ENCODE measurements at places on chromosomes 12 and 14.

GRCh38 chr12:78891646-78892353 is 27.2 kb downstream of the SYT1 start:
- DNase-seq: no peak

GRCh38 chr12:66693901-66694513 is 15.1 kb upstream of the GRIP1 start:
- DNase-seq: no peak

GRCh38 chr12:54060975-54061778 is 7.5 kb downstream of the HOXC4 start:
- DNase-seq: no peak

- no peak for DNase-seq
Observed at GRCh38 chr14:96905825-96906224, 108.6 kb downstream of the VRK1 start.

DNA sequence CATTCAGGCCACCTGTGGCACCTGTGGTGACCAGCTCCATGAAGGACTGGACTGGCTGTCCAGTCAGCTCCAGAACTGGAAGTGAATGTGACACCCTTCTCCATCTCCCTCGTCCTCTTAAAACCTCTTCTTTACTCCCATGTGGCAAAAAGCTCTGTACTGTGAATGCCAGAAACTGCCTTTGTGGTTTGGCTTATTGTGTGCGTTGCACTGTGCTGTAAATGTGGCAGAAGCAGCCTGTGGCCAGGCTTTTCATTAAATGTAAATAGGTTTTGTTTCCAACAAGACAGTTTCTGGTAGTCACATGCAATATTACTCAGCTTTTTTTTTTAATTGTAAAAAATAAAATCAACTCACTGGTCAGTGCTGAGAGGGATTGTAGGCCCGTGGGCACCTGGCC is 453.7 kb downstream of the ATP23 start:
- DNase-seq: no peak

GRCh38 chr12:116639765-116640164 is 80.6 kb downstream of the MAP1LC3B2 start:
- DNase-seq: no peak

DNA sequence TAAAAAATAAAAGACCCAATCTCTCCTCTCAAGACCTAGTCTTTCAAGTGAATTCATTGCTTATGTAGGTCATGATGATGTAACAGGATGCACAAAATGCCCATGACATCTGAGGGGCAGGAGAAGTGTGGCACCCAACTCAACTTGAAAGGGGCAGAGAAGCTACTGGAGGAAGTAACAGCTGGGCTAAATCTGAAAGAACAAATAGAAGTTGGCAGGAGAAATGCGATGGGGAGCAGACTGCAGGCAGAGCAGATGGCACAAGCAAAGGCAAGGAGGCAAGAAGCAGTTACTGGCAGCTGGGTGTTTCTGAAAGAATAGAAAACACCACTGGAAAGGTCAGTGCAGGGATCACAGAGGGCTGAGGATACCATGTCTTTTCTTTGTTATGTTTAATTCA is 14.6 kb downstream of the SLC38A4 start:
- no peak for DNase-seq

DNA sequence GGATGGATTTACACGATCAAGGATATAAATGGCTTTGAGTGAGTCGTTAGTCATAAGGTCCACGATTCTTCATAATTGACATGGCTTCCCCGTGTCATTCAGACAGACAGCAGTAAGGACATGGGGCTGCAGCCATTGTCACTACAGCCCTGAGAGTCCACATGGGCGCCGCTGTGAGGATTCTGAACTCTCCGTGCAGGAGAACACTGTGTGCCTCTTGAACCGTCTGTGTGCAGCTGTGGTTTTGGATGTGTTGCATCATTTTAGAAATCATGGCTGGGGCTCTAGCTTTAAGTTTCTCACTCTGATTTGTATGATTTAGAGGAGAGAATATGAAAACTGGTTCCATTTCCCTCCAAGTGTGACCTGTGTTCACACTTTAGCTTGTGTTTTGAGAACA is 47.2 kb downstream of the NPAS3 start:
- DNase-seq: no peak

- DNase-seq: no peak
Observed at GRCh38 chr12:18981732-18982131, 147.8 kb upstream of the PLEKHA5 start.

GRCh38 chr12:91424506-91424905 is 241.9 kb upstream of the DCN start:
- DNase-seq: no peak

DNA sequence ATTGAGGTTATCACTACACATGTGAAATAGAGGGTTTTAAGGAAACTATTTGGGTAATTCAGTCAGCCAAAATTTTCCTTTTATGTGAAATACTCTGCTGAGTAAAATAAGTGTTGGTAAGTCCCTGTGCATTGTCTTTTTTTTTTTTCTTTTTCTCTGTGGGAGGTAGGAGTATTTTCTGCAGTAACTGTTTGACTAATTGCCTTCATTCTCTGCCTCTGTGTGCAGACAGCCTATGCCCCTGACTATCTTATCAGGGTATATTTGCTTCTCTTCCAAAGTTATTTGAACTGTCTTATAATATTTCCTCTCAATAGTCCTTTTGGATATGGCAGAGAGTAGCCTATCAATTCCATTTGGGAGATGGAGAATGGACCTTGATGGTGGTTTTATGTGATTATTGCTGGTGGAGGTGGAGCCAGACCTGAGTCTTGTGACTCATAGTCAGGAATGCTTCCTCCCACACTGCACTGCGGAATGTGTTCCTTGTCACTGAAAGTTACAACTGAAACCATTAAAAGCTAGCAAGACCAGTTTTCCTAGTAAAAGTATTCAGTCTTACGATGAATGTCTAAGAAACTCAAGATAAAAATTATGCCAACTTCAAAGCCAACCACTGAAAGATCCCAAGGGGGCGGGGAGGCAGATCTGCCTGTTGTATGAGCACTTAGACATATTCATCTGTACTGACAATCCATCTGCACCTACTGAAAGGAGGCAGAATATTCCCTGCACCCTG is 40.9 kb upstream of the STXBP6 start:
- DNase-seq: no peak

GRCh38 chr14:48023881-48024280 is 348.5 kb upstream of the MDGA2 start:
- no peak for DNase-seq

DNA sequence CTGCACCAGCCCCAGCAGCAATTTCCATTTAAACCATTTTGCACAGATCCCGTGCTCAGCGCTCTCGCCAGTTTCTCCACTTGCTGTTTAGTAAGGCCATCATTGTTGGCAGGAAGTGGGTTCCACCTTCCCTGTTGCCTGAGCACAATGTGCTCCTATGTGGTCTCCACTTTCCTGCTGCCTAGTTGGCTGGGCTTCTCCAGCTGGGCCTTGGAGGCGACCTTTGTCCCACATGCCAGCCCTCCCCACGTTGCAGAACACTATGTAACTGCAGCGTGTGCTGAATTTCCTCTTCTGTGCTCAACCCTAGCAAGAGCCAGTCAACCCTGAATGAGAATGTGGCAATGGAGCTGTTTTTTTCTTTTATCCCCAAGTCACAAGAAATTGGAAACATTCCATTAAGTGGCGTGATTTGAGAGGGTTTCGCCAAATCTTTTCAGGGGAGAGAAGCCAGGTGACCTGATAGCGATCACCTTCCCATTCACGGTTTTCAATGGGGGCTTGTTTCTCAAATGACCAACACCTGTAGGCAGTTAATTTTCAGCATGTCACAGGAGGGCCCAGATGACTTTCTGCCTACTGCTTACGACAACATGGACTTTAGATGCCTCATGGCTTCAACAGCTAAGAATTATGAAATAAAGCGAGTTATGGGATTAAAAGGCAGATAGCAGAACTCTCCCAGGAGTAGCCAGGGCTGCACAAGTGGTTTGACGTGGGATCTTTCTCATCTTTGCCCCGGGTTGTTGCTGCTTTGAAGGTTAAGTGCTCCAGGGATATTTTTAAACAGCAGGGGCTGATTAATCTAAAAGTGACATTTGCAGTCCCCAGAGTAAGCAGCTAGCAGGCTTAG is at the start of gene ACACB:
Gene ACACB (plus strand): TSS at position 830 of the 853 bp plus-strand sequence. CDS start 22,819 bp downstream, outside the sequence.
- no peak for DNase-seq

DNA sequence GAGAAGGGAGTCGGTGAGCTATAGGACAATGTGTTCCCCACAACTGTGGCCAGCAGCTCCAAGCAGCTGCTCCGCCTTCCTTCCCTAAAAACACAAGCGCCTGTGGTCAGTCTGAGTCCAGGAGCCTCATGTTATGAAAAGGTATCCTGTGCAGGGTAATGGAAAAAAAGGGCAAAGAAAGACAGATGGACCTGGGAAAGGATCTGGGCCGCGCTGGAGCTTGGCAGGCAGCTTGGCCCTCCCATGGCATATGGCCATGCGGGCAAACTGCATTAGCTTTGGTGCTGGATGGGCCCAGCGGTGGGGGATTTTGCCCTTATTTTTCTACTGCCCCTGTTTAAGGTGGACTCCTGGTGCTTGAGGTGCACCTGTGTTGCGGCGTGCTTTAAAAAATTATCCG is 23.7 kb upstream of the CHST11 start:
- DNase-seq: no peak

DNA sequence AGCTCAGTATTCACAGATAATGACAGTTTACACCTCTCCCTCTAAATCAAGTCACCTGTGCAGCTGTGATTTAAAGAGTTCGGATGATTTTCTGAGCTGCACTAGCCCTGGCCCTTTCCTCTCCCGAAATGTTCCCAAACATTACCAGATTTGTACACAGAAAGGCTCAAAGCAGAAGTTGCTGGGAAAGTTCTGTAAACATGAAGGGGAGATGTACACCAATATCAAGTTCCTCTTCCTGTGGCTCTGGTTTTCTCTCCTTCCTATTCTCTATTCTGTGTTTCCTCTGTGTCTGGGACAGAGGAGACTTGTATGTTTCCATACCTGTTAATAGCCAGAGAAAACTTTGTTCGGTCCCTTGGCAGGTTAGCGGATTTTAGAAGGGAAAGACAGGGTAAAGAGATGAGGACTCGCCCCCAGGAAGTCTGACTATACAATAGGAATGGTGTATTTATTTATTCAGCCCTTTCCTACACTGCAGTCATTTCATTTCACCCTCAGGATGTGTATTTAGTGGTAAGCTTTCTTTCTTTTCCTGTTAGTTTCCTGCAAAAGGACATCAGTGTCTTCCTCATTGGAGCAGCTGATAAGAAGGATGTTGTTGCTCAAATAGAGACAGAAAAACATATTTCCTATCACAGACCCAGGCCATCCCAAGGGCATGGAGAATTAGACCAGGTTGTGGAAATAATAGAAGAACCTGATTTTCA is 7.6 kb upstream of the NUMB start:
- DNase-seq: no peak

- no peak for DNase-seq
Observed at GRCh38 chr12:7731486-7731885, 15.7 kb downstream of the CLEC4C start.

DNA sequence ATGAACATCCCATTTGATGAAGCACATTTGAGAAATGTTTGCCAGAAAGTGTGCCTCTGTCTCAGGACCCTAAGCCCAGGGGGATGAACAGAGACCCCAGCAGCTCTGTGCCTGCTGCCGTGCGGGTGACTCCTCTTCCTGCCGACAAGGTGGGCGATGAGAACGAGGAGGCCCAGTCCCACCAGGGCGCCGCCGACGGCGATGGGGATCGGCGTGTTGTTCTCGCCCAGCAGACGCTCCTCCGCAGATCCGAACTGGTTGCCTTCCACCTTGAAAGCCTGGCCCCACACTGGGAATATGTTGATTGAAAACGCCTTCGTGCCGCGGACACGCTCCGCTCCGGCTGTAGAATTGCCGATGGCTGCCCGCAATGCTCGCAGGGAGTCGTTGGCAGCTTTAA is 44.1 kb downstream of the LRTM2 start:
- DNase-seq: no peak

GRCh38 chr12:124359671-124360581 is 65.0 kb downstream of the RFLNA start:
- no peak for DNase-seq

- DNase-seq: no peak
Observed at GRCh38 chr12:54211920-54212319, 23.1 kb upstream of the SMUG1 start.

DNA sequence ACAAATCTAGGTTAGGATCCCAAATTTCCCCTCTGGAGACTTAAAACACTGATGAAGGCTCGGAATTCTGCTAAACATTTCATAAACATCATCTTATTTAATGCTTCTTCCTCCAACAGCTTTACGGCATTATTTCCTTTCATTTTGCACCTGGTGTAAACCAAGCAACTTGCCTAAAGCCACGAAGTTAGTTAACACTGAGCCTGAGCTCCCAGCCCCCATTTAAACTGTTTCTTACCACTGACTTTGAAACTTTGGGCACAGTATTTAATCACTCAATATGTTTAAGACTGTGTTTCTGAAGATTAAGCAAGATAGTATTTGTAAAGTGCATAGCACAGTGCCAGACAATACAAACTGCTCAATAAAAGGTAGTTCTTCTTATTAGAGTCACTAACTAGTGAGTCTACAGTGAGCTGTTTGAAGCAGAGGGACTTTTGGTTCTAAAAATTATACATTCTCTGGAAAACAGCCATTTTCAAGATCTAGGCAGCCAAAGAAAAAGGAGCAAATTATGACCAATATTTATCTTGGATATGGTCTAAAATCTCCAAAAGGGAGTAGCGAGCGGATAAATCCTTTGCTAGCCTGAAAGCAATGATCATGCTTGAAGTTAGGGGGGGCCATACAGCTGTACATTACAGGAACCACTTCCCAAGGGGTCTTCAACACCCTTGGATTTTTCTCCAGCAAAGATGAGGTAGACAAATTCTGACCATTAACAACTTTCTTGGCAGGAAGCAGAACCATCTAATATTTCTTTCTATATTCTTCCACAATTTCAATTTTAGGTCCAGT is 4.0 kb downstream of the EGLN3 start:
- no peak for DNase-seq

DNA sequence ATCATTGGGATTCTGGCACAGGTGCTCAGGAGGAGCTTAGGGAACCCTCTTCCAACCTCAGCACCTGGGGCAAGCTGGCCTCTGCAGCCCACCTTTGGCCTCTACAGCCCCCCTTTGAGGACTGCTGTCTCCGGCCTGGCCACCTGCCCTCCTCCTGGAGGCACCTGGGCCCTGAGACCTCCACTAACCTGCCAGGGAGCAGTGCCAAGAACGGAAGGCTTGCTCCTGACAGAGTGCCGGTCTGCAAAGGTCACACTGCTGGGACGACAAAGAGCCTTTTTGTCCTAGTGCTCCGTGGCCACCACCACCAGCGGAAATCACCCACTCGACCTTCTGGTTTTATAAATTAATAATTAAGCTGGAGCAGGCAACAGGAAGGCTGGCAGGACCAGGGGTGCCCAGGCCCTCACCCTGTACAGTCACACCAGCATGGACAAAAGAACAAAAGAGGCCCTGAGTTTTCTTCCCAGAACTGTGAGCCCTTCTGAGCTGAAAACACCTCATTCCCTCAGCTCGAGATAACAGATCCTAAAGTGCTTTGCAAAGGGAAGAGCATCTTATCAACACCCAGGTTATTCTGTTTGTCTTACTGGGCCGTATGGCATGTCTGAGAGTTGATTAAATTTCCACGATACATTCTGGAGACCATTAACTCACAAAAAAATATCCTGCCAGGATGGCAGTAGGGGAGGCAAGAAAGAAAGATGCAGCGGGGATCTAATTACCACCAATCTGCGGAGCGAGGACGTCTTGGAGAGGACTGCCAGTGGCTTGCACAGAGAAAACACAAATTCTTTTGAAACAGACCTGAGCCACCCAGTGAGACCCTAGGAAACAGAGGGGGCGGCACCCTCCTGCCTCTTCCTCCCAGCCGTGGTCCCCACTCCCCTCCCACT is 8.2 kb downstream of the TESC start:
- DNase-seq: peak; percentile 31

- no peak for DNase-seq
Observed at GRCh38 chr14:51167587-51168214, 72.3 kb upstream of the TMX1 start.
